Activated naive CD8-positive, alpha-beta T cell treated with anti-CD3 and anti-CD28 coated beads, Interleukin-2, amount 50 U/mL, for 16 hours (primary cell): ENCODE measurements at places on chromosomes 11 and 22.

GRCh38 chr11:46382646-46383403, 1.4 kb downstream of the MDK start:
- no peak for DNase-seq

- DNase-seq: no peak
These were observed 16.9 kb downstream of the DUSP8 start for GRCh38 chr11:1554981-1555712.

DNA sequence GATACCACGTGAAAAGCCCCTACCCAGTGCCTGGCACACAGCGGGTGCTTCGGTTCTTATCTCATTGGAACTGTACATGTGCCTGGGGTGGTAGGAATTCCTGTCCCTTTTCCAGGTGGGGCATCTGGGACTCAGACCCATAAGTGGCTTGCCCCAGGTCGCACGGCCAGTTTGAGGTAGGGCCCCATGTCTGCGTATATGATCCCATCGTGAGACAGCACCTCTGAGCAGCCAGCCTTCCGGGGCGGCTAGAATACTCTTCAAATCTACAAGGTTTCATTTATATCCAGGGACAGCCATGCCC, 33.5 kb upstream of the SMIM38 start:
- DNase-seq: no peak

GRCh38 chr22:46351767-46352166, 16.3 kb downstream of the TRMU start:
- DNase-seq: no peak

DNA sequence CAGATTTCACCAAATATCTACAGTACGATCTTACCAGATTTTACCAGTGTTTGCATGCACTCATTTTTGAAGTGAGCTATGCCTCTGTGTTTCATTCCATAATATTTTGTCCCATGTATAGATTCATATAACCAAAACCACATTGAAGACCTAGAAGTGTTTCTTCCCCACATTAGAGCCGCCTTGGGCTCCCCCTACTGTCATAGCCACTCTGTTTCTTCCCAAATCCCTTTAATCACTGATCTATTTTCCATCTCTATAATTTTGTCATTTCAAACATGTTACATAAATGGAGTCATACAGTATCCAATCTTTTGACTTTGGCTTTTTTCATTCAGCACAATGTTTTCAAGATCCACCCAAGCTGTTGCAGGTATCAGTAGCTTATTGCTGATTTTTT, 12.7 kb downstream of the MRGPRX3 start:
- no peak for DNase-seq

DNA sequence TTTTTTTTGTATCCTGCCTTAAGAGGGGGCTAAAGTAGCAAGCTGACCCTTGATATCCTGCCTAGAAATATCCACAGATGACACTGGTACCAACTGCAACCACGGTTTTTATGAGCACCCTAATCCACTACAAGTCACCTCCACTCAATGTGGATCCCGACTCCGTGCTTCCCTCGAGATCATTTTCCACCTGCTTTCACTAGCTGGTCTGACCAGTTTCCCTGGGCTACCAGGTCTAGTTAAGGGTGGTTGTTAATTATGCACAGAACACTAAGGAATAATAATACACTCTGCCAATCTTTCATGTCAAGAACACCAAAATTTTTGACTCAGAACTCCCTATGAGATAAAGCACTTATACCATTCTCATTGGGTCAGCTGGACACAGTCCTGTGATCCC, 82.3 kb downstream of the ABTB2 start:
- DNase-seq: no peak

GRCh38 chr11:35418282-35419183, 825 bp downstream of the SLC1A2 start:
- no peak for DNase-seq

GRCh38 chr11:67435727-67436458, 1.6 kb downstream of the PTPRCAP start:
- no peak for DNase-seq

GRCh38 chr11:72918851-72919250, 104.6 kb downstream of the ATG16L2 start:
- no peak for DNase-seq

DNA sequence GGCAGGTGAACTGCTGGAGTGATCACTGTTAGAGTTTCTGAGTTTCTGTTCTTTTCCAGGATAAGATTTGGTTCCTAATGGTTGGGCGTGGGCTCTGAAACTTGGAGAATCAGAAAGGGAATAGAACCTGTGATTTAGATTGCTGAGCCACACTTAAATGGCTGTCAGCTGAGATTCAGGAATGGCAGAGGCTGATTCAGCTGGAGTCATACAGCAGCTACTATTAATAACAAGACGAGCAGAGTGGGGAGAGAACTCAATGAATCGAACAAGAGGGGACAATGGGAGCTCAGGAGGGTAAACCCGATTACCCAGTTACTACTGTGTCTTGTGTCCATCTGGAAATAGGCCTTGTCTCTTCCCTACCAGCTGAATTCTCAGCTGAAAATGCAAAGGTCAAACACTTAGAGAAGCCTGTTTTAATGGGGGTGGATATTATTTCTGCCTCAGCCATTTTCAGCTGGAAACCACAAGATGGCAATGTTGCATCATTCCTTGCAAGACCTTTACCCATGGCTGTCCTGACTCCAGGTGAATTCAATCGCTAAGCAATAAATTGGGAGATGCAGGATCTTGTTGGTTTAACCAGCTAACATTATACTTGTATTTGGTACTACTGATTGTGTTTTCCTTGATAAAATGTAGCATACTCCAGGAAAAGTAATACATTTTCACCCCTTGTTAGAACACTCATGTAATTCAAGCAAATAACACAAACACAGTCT, 104.5 kb upstream of the RAG2 start:
- no peak for DNase-seq

- no peak for DNase-seq
These were observed 5.8 kb upstream of the TUB start for GRCh38 chr11:8075119-8075726.

DNA sequence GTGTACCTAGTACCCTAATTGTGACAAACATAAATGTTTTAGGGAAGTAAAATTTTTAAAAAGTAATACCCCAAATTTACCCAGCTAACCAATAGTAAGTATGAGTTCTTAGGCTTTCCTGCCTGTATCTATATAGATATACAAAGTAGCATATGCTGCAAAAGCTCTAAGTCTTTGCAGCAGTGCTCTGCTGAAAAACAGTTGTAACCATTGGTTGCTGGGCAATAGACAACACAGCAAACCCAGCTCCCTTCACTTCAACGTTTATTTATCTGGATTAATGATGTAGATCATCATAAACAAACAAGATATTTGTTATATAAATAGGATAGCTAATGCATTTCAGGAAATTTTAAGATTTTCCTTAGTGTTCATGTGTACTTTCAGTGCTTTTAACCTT, 82.7 kb downstream of the PAX6 start:
- DNase-seq: no peak

GRCh38 chr22:44919691-44920090, 90.1 kb downstream of the PHF21B start:
- no peak for DNase-seq

DNA sequence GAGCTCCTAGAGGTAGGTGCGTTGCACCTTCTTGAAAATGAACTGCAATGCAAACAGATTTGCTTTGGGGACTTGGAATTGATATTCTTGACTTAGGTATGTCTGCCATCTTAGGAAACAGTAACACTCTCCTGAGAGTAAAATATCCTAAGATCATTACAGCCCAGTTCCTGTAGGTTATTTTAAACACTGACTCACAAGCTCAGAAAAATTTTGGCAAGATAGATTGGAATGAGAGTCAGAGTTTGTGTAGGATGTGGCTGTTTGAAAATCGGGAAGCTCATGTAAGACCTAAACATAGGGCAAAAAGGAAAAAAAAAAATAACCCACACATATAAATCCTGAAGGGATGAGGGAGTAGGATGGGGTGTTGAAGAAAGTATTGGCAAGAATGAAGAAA, 377.0 kb upstream of the LRRC4C start:
- DNase-seq: no peak

DNA sequence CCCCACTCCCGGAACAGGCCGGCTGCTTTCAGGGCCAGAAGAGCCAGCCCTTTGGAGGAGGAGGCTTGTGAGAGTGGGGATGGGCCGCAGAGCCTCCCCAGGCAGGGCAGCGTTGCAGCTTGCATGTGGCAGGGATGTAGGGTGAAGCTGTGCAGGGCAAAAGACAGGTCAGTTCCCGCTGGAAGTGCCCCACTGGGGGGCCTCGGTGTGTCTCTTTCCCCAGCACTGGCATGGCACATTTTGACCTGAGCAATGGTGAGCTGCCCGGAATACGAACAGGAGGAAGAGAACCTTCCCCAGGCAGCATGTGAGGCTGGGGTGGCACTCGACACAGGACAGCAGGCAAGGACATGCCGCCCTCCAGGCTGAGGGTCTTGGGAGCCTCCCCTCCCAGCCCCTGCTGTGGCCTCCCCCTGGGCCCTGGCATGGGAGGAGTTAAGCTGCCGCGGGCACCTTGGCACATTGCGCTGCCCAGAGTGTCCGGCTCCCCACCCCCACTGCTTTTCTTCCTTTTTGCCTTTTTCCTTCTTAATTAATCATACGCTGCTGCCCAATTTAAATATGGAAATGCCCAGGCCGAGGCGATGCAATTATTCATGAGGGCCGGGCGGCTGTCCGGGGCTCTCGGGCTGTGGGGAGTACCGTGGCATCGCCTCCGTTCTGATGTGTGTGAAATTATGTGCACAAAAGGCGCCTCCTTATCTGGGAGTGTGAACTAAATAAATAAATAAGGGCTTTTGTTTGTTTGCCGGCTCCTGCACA, 76.0 kb upstream of the WNT7B start:
- no peak for DNase-seq

- DNase-seq: no peak
These were observed 52.7 kb downstream of the USP47 start for GRCh38 chr11:11894486-11894885.

DNA sequence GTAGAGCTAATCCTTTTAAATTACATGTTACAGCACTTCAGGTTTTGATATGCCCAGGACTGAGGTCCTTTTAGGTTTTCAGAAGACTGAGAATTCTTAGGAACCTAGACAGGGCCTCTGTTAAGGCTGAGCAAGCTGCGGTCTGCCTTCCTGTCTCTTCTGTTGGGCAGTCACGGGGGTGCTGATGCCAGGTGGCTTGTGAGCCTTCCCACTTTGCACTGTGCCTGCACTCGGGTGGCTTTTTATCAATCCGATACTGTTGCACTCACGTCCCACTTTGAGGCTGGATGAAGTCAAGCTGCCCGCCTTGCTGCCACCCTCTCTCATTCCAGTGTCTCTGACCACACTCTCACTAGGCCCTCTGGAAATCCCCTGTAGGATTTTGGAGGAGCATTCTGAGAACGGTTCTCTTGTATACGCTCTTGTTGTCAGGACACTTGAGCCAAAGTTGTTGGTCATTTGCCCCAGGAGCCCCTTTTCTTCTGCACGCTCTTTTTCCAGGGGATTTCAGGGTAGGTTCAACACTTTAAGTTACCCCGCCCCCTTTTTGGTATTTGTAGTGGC, 141.8 kb downstream of the TEAD1 start:
- no peak for DNase-seq

- DNase-seq: no peak
These were observed 27.3 kb downstream of the MAFF start for GRCh38 chr22:38228873-38229740.
